Activated naive CD8-positive, alpha-beta T cell treated with anti-CD3 and anti-CD28 coated beads, Interleukin-2, amount 10 ng/mL, durations not matched to agents 7 days and 5 days (primary cell): ENCODE measurements at places on chromosomes 13 and 19.

DNA sequence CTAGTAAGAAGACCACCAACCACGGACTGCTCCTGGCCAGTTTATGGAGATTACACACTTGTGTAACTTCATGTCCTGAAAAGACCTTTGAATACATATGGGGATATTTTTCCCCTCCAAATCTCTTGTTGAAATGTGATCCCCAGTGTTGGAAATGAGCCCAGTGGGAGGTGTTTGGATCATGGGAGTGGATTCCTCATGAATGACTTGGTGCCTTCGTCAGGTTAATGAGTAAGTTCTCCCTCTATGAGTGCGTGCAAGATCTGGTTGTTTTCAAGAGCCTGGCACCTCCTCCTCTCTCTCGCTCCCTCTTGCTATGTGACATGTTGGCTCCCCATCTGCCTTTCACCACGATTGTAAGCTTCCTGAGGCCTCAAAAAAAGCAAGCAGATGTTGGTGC, 769.0 kb upstream of the SLITRK1 start:
- DNase-seq: no peak

GRCh38 chr19:35031072-35031881, 1.0 kb downstream of the SCN1B start:
- no peak overlapping the region for H3K27ac ChIP-seq
- peaks cover 5% of the 10 kb centered on the region for H3K4me1 ChIP-seq
- DNase-seq: no peak
- H3K27me3 ChIP-seq: peaks cover 20% of the 10 kb centered on the region

DNA sequence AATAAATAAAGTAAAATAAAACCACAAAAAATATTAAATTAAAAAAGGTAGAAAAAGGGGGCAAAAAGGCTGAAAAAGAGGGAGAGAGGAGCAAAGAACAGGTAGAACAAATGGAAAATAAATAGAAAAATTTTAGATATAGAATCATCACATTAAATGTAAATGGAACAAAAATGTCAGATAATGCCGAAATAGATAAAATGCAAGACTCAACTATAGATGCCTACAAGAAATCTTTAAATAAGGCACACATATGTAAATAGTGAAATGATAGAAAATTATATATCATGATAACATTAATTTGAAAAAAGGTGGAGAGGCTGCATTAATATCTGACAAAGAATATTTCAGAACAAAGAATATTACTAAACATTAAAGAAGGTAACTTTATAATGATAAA, 477.1 kb upstream of the SPRY2 start:
- H3K27ac ChIP-seq: no peak overlapping the region
- H3K4me3 ChIP-seq: no peak overlapping the region
- no peaks in the 10 kb centered on the region for H3K4me1 ChIP-seq
- no peak for DNase-seq

- H3K27me3 ChIP-seq: no peaks in the 10 kb centered on the region
- no peaks in the 10 kb centered on the region for H3K36me3 ChIP-seq
- H3K4me3 ChIP-seq: no peak overlapping the region
- no peak overlapping the region for H3K27ac ChIP-seq
- DNase-seq: no peak
Measured at GRCh38 chr13:85659493-85659892, 139.7 kb downstream of the SLITRK6 start.

GRCh38 chr19:13937479-13938300, 527 bp downstream of the PODNL1 start:
- peaks cover 11% of the 10 kb centered on the region for H3K27me3 ChIP-seq
- H3K4me1 ChIP-seq: peaks cover 3% of the 10 kb centered on the region
- H3K36me3 ChIP-seq: peaks cover 2% of the 10 kb centered on the region
- H3K27ac ChIP-seq: no peak overlapping the region
- DNase-seq: no peak
- H3K4me3 ChIP-seq: no peak overlapping the region

- H3K4me1 ChIP-seq: no peaks in the 10 kb centered on the region
- peaks cover 18% of the 10 kb centered on the region for H3K36me3 ChIP-seq
- H3K27me3 ChIP-seq: no peaks in the 10 kb centered on the region
- H3K27ac ChIP-seq: no peak overlapping the region
- H3K4me3 ChIP-seq: no peak overlapping the region
- DNase-seq: no peak
Measured at GRCh38 chr19:1634242-1634937, 18.0 kb downstream of the TCF3 start.

GRCh38 chr19:4976401-4977298, 7.7 kb downstream of the KDM4B start:
- H3K27me3 ChIP-seq: no peaks in the 10 kb centered on the region
- DNase-seq: no peak
- H3K4me1 ChIP-seq: peaks cover 16% of the 10 kb centered on the region
- no peak overlapping the region for H3K27ac ChIP-seq

- H3K4me1 ChIP-seq: no peaks in the 10 kb centered on the region
- no peak for DNase-seq
- no peaks in the 10 kb centered on the region for H3K36me3 ChIP-seq
Measured at GRCh38 chr13:73477441-73477840, 418.6 kb downstream of the KLF5 start.

- peaks cover 9% of the 10 kb centered on the region for H3K27me3 ChIP-seq
- DNase-seq: no peak
- H3K36me3 ChIP-seq: peaks cover 2% of the 10 kb centered on the region
- H3K27ac ChIP-seq: no peak overlapping the region
Measured at GRCh38 chr19:51784109-51784785, 10.7 kb upstream of the FPR3 start.

DNA sequence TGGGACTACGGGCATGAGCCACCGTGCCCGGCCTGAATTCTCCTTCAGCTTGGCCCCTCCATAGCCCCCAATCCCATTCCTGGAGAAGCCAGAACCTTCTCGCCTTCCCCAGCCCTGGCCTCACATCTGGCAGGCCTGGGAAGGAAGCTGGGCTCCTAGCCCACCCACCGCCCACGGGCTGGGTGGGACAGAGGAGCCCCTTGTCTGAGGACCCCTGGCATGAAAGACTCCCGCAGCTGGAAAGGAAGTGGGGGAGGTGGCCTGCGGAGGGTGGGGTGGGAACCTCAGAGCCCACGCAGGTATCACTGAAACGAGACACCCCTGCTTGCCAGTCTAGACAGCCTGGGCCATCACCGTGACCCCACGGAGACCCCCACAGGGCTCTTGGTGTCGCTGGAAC, 7.7 kb upstream of the NANOS3 start:
- DNase-seq: no peak
- H3K27ac ChIP-seq: no peak overlapping the region
- peaks cover 23% of the 10 kb centered on the region for H3K27me3 ChIP-seq
- H3K4me3 ChIP-seq: no peak overlapping the region

DNA sequence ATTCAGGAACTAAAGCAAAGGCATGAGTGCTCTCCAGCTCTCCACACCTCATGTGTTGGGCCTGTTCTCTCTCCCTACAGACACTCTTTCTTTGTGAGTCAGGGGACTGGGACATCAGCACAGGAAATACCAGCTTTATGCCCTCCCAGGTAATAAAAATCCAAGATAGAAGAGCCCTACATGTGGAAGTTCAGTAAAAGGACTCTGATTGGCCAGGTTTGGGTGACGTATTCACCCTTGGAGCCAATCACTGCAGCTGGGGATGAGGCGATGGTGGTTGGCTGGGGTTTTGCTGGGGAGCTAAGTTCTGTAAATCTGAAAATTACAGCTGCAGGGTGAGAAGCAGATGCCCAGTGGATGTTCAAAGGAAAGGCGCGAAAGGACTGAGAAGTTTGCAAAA, 32.5 kb downstream of the CCDC70 start:
- H3K27me3 ChIP-seq: peaks cover 12% of the 10 kb centered on the region
- H3K36me3 ChIP-seq: no peaks in the 10 kb centered on the region
- peaks cover 5% of the 10 kb centered on the region for H3K4me1 ChIP-seq
- no peak overlapping the region for H3K27ac ChIP-seq
- H3K4me3 ChIP-seq: no peak overlapping the region

- no peaks in the 10 kb centered on the region for H3K27me3 ChIP-seq
- DNase-seq: peak; percentile 85
- peaks cover 2% of the 10 kb centered on the region for H3K36me3 ChIP-seq
- H3K4me3 ChIP-seq: peak within 1 kb of the TSS; percentile 86
- peaks cover 27% of the 10 kb centered on the region for H3K4me1 ChIP-seq
- peak within 1 kb of the TSS; percentile 88 for H3K27ac ChIP-seq
Measured at GRCh38 chr19:49812997-49813861, at the start of gene FUZ. Gene FUZ (minus strand): TSS chr19:49813292. CDS start chr19:49813106, 186 bp downstream.

GRCh38 chr19:54422136-54422535, 6.9 kb downstream of the TTYH1 start:
- peaks cover 11% of the 10 kb centered on the region for H3K27me3 ChIP-seq
- DNase-seq: no peak
- H3K4me3 ChIP-seq: no peak overlapping the region
- H3K4me1 ChIP-seq: peaks cover 13% of the 10 kb centered on the region

DNA sequence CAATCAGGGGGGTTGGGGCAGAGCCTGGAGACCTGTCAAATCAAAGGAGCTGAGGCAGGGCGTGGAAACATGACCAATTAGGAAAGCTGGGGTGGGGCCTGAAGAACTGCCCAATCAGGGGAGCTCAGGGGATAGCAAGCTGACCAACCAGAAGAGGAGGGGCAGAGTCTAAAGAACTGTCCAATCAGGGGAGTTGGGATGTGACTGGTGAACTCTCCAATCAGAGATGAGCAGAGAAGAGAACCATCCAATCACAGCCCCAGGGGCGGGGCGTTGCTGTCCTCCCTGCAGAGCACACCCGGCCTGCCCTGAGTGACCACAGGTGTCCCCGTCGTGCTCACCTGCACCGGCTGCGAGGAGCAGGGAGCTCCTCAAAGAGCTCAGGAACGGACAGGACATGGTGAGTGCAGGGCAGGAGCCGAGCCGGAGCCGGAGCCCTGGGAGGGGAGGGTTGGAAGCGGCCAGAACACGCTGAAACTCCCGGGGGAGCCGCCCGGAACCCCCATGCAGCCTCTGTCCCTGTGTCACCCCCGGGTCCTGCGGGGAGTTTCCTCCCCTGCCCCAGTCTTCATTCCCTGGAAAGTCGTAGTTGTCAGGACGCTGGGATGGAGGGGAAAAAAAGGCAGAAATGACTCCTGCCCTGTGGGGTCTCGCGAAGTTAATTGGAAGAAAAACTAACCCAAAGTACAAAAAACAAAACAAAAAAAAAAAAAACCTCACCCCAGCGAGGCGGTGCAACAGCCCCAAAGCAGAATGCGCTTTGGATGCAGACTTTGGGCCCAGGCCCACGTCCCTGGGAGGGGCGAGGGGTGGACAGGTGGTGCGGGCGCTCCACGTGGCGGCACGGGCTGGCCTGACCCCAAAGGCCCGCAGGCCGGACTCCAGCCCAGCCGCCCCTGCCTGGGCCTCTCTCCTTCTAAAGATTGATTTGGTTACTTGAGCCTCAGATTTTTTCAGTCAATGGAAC, at the start of gene ZNF556:
Gene ZNF556, plus strand, starts transcription at position 311 of the 967 bp plus-strand sequence. Its CDS starts 87 bp downstream, at position 398.
- H3K4me3 ChIP-seq: no peak within 1 kb of the TSS
- no peaks in the 10 kb centered on the region for H3K4me1 ChIP-seq
- H3K27ac ChIP-seq: no peak within 1 kb of the TSS
- no peak for DNase-seq

DNA sequence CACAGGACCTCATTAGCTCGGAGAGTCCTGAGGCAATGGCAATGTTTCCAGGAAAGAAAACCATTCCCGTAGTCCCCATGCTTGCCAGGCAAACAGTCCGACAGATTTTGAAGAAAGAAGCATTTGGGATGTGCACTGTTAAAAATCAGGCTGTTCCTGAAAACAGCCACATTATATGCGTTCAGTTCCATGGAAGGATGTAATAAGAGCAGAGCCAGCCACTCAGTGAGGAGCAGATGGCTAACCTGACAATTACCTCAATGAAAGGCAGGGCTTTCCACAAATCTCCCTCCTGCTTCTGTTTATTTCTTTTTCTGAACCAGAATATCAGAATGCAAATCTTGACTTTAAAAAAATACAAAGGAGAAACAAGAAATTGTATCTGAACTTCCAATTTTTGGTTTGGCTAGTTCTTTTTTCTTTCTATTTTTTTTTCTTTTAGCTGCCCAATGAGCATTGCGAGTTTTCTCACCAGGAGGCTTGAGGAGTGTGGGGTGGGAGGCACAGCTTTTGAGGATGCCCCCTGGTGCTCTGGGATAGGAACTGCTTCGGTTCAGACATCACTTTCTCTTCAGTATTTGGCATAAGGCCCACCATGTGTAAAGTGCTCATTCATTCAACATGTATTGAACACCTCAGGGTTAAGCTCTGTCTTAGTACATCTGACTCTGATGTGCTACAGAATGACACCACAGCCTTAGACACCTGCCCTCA, 124.2 kb downstream of the TBC1D4 start:
- H3K4me1 ChIP-seq: peaks cover 4% of the 10 kb centered on the region
- no peaks in the 10 kb centered on the region for H3K27me3 ChIP-seq
- no peak overlapping the region for H3K4me3 ChIP-seq
- H3K27ac ChIP-seq: no peak overlapping the region
- DNase-seq: peak; percentile 30

DNA sequence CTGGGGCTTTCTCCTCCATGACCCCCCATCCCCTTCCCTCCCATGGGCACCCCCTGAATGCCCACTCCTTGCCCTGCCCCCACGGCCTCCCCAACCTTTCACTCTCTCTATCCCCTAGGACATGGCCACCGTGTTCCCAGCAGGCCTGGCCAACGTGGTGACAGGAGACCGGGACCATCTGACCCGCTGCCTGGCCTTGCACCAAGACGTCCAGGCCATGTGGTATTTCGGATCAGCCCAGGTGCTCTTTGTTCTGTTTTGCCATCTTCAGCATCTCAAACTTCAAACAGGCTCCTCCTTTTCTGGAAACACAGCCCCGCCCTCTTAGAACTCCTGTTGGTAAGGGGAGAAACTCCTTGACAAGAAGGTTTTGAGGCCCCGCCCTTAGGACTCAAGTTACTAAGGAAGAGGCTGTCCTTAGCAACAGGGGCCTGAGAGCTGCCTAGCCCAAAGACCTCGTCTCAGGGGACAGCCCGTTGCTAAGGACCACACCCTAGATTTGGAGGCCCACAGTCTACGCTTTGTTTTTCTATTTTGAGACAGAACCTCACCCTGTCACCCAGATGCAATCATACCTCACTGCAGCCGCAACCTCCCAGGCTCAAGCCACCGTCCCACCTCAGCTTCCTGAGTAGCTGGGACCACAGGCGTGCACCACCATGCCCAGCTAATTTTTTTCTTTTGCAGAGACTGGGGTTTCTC, 5.1 kb upstream of the FLT3LG start:
- peaks cover 37% of the 10 kb centered on the region for H3K4me1 ChIP-seq
- H3K27ac ChIP-seq: peak overlapping the region; percentile 99
- H3K36me3 ChIP-seq: peaks cover 3% of the 10 kb centered on the region

DNA sequence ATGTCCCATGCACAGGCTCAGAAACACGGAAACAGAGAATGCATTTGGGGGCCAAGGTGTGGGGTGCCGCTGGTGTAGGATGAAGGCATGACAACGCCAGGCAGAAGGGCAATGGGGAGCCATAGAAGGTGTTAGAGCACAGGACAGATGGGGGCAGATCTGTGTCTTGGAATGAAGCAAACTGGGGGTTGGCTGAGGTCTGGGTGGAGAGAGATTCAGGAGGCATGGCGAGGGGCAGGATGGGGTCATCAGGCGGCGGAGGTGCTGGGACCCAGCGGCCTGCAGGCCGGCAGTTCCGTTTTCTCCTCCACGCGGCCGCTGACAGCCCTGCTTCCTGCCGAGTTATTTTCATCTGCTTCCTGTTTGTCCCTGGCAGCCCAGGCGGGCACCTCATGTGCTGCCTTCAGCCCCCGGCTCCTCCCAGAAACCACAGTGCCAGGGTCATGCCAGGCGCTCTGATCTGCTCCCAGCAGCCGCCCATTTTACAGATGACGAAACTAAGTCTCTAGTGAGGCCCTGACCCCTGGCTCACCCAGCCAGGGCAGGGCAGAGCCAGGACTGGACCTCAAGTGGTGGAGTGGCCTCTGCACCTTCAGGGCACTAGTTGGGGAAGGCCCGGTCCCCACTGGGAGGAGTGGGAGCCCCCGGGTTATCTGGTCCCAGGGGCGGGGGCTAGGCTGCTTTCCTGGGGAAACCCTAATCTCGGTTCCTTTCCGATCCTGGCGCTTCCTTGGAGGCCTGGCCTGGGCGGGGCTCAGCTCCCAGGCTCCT, 2.2 kb downstream of the ARHGAP45 start:
- H3K27ac ChIP-seq: peak overlapping the region; percentile 92
- H3K4me1 ChIP-seq: peaks cover 39% of the 10 kb centered on the region
- peaks cover 32% of the 10 kb centered on the region for H3K36me3 ChIP-seq
- peak; percentile 74 for DNase-seq
